CD4-positive, alpha-beta T cell treated with Interleukin-2 at 100 ng/mL for 4 hours (primary cell): ENCODE measurements at places on chromosomes 5 and 9.

DNA sequence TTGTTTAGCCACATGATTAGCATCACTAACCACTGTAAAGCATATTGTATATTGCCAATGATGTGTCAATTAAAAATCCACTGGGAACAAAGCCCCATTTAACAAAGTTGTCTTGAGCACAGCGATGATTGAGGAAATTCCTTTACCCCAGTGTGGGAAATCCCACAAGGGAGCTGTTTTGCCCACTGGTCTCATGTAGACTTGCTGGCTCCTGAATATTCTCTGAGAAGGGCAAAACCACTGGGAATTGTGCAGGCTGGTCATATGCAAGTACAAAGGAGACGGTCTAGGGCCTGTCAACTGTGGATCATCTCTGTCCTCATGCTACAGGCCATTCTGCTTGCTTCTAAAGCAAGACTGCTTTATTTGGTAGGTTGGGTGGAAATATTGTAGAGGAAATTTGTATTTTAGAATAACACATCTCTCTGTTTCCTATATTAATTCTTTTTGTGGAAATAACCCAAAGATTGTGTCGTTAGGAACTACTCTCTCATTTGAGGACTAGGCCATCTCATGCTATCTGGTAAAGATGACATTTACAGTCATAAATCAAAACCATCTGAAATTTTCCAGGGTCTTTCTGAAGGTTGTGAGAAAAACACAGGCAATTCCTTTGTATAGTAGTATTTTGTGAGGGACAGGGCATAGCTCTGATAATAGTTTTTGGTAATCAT is 60.2 kb downstream of the PARP8 start:
- DNase-seq: no peak

- DNase-seq: no peak
These were observed 1130.4 kb upstream of the ACO1 start for GRCh38 chr9:31253800-31254762.

DNA sequence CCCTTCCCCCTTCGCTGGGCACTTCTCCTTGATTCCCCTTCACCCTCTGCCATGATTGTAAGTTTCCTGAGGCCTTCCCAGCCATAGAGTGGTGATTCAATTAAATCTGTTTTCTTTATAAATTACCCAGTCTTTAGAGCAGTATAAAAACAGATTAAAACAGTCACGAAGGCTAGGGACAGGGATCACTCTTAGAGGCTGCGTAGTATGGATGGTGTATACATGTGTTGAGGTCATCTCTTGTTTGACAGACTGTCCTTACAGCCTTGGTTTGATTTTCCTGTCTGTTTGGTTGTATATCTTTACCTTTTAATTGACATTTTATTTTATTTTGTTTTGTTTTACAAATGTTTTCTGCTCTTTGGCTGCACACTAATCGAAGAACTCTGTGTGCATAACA is 1155.7 kb upstream of the CDH18 start:
- DNase-seq: no peak

- DNase-seq: peak; percentile 78
These were observed 3.9 kb downstream of the CSNK1G3 start for GRCh38 chr5:123515904-123516303.

DNA sequence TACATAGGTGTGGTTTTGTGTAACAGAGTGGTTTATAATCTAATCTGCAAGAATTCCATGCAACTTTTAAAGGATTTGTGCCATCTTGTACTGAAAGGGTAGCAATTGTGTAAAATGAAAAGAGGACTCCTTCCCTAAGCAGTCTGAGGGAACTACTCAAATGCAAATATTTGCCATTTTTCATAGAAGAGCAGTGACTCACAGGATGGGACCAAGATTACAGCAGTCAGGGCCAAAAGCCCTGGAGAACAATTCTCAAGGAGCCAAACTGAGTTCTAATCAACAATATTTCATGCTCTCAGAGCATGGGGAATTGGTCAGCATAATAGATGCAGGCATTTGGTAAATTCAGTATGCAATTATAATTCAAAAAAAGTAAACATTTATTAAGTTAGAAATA is 495.8 kb downstream of the CHSY3 start:
- DNase-seq: no peak

DNA sequence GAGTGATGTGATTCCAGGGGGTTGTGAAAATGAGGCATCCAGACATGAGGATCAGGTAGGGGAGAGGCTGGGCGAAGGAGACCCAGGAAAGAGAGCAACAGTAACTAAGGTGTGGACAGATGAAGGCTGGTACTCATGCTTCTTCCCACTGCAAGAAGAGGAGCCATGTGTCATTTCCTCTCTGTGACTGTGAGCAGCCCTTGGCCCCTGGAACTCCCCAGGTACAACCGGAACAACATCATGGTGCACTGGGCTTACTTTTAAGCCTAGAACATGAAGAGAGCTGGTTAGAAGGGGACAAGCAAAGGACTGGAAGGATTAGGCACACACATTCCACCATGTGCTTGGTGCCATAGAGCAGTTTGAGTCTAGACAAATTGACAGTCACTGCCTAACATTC is 10.9 kb upstream of the IL12B start:
- no peak for DNase-seq

- DNase-seq: no peak
These were observed 131.5 kb upstream of the GRHPR start for GRCh38 chr9:37290940-37291485.

DNA sequence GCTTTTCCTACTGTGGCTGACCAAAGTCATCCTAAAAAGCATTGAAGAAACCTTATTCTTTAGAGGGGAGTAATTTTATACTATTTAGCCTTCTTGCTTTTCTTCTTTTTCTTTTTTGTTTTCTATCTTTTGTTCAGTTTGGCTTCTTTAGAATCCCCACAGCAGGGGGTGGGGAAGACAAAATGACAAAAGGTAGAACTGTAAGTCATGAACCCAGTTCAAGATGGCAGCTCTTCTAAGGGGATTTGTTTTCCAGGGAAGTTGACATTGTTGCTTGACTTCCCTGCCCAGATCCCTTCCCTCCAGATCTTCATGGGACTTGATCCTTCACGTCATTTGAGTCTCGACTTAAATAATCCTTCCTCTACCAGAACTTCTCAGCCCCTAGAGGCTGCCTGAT is 692.4 kb upstream of the DMAC1 start:
- DNase-seq: no peak

DNA sequence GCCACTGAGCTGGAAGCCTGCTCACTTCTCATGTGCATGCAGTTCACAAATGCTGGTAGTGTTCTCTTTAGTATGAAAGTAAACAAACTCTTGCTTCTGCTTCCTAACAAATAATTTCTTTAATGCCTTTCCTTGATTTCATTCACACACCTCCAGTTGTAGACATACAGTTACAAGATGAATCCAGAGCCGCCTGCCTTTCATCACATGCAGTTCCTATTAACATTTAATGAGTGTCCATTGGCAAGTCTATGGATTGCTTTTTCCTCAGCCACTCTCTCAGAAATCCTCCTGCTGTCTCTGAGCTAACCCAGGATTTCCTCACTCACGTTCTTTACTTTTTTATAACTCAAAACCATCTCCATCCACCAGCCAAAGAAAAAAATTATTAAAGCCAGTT is 408.6 kb downstream of the BNC2 start:
- DNase-seq: no peak

DNA sequence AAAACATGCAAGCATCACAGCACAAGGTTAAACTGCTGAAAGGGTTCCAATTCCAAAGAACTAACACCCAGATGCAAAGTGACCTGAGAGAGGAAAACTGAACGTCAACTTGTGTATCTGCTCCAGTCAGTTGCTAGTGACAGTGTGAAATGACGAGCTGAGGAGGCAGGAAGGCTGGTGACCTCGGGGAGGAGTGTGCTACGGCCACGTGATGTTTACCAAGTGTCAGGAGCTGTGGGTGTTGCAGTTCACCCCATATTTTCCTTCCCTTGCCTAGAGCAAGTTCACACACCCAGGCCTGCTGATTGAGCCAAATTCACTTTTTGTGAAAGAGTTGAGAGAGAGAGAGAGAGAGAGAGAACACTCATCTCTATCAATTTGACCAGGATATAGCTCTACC is 231.6 kb upstream of the ANKH start:
- DNase-seq: no peak
